IMR-90 (cell line): ENCODE measurements at places on chromosomes 11 and 22. TPM values are rescaled to one million over a fixed set of nuclear protein-coding genes. Genes with fewer than 3 reads are reported as not detected.
A peak's percentile ranks its signal among the peaks of the same experiment; 100 is the strongest.

GRCh38 chr11:134479206-134480135, 67.4 kb upstream of the B3GAT1 start:
- DNase-seq: no peak
- H3K4me3 ChIP-seq: no peak overlapping the region
- H3K27ac ChIP-seq: no peak overlapping the region
- no peaks in the 10 kb centered on the region for H3K36me3 ChIP-seq
- H3K4me1 ChIP-seq: no peaks in the 10 kb centered on the region

DNA sequence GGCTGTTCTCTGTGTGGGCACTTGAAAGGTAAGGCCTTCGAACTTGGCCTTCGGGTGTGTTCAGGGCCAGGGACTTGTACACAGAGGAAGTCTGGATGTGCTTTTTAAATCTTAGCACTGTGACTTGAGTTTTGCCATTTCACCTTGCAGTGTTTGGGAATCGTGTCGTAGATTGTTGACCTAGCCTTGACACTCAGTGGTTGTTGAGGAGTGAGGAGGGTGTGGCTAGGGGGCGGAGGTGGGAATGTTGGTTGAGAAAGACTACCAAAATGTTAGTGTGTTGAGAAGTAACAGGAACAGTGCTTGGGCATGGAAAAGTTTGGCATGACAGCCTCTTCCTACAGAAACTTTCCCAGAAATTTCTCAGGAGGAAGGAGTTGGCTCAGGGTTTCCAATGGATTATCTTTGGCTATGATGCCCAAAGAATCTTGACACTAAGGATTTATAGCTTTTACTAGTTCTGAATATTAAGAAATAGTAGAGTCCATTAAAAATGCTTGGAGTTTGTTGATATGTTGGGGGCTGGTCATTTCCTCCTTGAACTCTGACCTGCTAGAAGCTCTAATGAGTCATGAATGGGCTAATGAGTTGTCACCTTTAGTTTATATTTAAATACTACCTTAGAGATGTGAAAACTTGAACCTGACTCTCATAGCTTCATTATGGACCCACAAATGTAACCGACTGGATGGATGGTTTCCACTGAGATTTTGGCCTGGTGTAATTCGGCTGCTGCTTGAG, 40.6 kb downstream of the BARX2 start:
- H3K27ac ChIP-seq: no peak overlapping the region
- H3K27me3 ChIP-seq: no peaks in the 10 kb centered on the region
- no peak for DNase-seq
- no peaks in the 10 kb centered on the region for H3K36me3 ChIP-seq

GNG3 gene
- total RNA-seq: not detected in 2 replicates

TP53AIP1 gene
- total RNA-seq: not detected in 2 replicates

DNA sequence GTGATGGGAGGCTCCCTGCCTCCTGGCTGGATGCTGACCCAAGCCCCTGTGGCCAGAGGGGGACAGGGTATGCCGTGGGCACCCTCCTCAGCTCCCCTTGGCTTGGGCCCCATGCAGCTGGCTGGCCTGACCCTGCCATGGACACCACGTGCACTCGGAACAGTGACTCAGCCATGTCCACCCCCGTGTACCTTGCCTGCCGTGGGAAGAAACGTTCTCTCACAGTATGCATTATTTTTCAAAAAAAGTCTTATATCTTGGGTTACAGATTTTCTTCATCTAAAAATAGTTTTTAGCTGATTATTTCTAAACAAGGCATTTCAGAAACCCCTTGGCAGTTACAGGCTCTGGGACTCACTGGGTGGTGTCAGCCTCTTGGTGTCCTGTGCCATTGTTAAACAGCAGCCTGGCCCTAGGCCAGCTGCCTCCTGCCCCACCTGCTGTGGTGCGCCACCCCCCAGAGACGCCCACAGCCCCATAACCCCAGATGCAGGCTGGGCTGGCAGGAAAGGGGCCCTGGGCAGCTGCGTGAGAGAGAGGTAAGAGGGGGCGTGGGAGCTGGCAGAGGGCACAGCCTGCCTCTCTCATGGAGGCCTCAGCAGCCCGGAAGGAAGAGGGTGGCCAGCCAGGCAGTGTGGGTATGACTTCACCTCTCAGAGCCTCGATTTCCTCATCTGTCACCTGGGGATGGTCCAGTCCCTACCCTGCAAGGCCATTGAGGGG, 99.8 kb downstream of the MORC2 start:
- DNase-seq: peak; percentile 75
- H3K27me3 ChIP-seq: no peaks in the 10 kb centered on the region
- no peak overlapping the region for H3K4me3 ChIP-seq
- no peaks in the 10 kb centered on the region for H3K36me3 ChIP-seq
- peaks cover 4% of the 10 kb centered on the region; the same call in 1 of the 2 replicates for H3K4me1 ChIP-seq
- no peak overlapping the region for H3K27ac ChIP-seq

DNA sequence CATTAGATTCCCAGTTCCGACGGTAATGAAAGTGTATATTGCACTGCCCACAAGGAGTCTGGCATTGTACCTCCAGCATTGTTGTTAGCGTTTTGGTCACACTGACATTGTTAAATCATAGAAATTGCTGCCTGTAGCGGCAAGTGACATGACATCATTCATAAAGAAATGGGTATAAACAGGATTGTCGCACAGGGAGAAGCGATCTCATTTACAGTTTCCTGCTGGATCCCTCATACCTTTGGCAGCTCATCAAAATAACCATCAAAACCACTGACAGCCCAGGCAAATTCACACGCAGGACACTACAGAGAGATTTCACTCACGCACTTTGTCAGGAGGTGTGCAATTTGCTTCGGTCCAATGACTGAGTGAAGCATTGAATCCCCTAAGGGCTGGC, 3.5 kb downstream of the HTR3B start:
- no peak overlapping the region for H3K4me3 ChIP-seq
- no peak overlapping the region for H3K27ac ChIP-seq
- no peak for DNase-seq
- H3K4me1 ChIP-seq: no peaks in the 10 kb centered on the region
- no peaks in the 10 kb centered on the region for H3K36me3 ChIP-seq

DNA sequence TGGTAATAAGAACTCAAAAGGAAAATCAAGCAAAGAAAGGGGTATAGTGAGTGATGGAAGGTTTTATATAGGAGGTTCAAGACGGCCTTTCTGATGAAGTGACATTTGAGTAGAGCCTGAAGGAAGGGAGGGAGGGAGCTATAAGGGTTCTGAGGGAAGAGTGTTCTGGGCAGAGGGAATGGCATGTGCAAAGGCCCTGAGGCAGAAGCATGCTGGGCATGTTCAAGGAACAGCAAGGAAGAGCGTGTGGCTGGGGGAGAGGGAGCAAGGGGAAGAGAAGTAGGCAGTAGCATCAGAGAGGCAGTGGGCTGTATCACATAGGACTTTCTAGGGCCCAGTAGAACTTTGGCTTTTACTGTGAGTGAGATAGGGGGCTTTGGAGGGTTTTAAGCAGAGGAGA, 108.9 kb upstream of the NAV2 start:
- peaks cover 14% of the 10 kb centered on the region for H3K4me1 ChIP-seq
- no peak overlapping the region for H3K4me3 ChIP-seq
- DNase-seq: no peak
- H3K27me3 ChIP-seq: no peaks in the 10 kb centered on the region
- H3K27ac ChIP-seq: no peak overlapping the region

PRR33 gene
- not detected in 2 replicates for total RNA-seq

C1QTNF5 gene
- total RNA-seq: 1.9 and 2.0 TPM in 2 replicates

APOA4 gene
- not detected in 2 replicates for total RNA-seq

- no peaks in the 10 kb centered on the region for H3K27me3 ChIP-seq
- H3K4me1 ChIP-seq: no peaks in the 10 kb centered on the region; the same call in 1 of the 2 replicates
- H3K36me3 ChIP-seq: no peaks in the 10 kb centered on the region
- DNase-seq: no peak
Measured at GRCh38 chr11:27083241-27083640, 42.6 kb downstream of the BBOX1 start.

VSIG2 gene
- not detected in 2 replicates for total RNA-seq

DNA sequence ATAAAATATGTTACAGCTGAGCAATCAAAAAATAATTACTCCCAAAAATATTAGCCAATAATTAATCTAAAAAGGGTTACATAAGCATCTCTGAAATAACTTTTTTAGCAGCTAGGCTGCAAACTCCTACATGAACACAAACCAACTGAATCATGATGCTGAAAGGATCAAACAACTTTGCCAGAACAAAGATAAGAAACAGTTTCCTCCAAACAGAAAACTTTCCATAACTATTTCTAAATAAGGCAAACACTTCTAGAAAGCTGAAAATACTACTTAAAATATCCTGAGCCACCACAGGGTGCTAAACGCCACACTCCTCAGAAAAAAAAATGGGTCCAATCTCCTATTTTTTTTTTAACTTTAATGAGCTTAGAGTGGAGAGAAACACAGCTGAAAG, 68.6 kb upstream of the ARHGAP32 start:
- no peaks in the 10 kb centered on the region for H3K27me3 ChIP-seq
- H3K27ac ChIP-seq: no peak overlapping the region
- no peak overlapping the region for H3K4me3 ChIP-seq
- H3K4me1 ChIP-seq: peaks cover 2% of the 10 kb centered on the region; the same call in 1 of the 2 replicates
- H3K36me3 ChIP-seq: no peaks in the 10 kb centered on the region

GRCh38 chr11:120841074-120841473, 182.8 kb upstream of the TBCEL start:
- peaks cover 2% of the 10 kb centered on the region for H3K27me3 ChIP-seq
- no peak overlapping the region for H3K27ac ChIP-seq
- no peak overlapping the region for H3K4me3 ChIP-seq
- DNase-seq: no peak

GRCh38 chr11:27291954-27292636, 70.9 kb downstream of the CCDC34 start:
- no peaks in the 10 kb centered on the region for H3K36me3 ChIP-seq
- H3K27ac ChIP-seq: no peak overlapping the region
- peaks cover 6% of the 10 kb centered on the region for H3K27me3 ChIP-seq
- H3K4me3 ChIP-seq: no peak overlapping the region
- H3K4me1 ChIP-seq: peaks cover 4% of the 10 kb centered on the region; the same call in 1 of the 2 replicates
- DNase-seq: no peak

GRCh38 chr22:24408630-24409029, 18.8 kb upstream of the ADORA2A start:
- peaks cover 18% of the 10 kb centered on the region; the same call in 1 of the 2 replicates for H3K36me3 ChIP-seq
- peaks cover 23% of the 10 kb centered on the region for H3K4me1 ChIP-seq
- H3K4me3 ChIP-seq: no peak overlapping the region

GRCh38 chr22:24001314-24001713, 3.9 kb downstream of the GSTT4 start:
- H3K4me1 ChIP-seq: no peaks in the 10 kb centered on the region
- no peaks in the 10 kb centered on the region; the same call in 1 of the 2 replicates for H3K27me3 ChIP-seq
- no peak for DNase-seq
- H3K4me3 ChIP-seq: no peak overlapping the region
- H3K27ac ChIP-seq: no peak overlapping the region

DNA sequence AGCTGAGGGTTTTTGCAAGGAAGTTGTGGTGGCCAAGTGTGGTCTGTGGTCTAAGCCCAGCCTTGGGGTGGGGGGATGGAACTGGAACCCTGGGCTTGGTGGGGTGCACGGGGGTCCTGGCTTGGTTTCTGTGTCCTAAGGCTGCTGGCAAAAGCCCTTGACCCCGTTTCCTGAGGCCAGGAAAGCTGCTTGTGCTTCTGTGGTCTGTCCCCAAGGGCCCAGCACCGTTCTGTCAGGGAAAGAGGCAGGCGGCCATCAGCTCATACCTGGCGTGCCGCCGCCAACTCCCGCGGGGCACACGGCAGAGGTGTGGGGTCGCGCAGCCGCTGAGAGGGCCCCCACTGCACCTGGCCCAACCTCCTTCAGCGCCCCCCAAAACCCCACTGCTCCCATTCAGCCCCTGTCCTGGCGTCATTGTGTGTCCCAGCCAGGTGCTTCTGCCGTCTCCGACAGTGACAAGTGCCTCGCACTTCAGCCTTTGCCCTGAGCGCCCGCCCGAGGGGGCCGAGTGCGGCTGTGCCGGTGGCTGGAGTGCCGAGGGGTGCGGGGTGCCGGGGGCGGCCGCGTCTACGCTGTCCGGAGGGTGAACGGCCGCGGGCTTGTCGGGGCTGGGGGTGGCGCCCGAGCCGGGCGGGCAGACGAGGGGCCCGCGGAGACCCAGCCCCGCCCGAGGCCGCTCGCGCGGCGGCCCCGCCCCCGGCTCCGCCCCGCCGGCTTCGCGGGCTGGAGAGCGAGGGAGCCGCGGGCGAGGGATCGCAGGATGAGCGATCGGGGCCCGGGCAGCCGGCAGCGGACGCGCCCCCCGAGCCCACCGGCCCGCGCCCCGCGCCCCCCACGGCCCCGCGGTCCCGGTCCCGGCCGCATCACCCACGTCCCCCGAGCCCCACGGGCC, at the start of gene CNIH2:
Gene CNIH2 (plus strand): TSS at position 705 of the 892 bp plus-strand sequence. CDS start 282 bp downstream, outside the sequence.
- no peak within 1 kb of the TSS; the same call in 1 of the 2 replicates for H3K27ac ChIP-seq
- no peaks in the 10 kb centered on the region; the same call in 1 of the 2 replicates for H3K27me3 ChIP-seq
- H3K4me1 ChIP-seq: peaks cover 5% of the 10 kb centered on the region; the same call in 1 of the 2 replicates

DGCR6 gene
- 0.54 and 0.56 TPM in 2 replicates for total RNA-seq

- H3K27me3 ChIP-seq: no peaks in the 10 kb centered on the region
- no peak overlapping the region for H3K4me3 ChIP-seq
- no peak overlapping the region for H3K27ac ChIP-seq
- no peaks in the 10 kb centered on the region for H3K36me3 ChIP-seq
- H3K4me1 ChIP-seq: peaks cover 6% of the 10 kb centered on the region; the same call in 1 of the 2 replicates
Measured at GRCh38 chr11:123511037-123511870, 81.2 kb downstream of the GRAMD1B start.

DNA sequence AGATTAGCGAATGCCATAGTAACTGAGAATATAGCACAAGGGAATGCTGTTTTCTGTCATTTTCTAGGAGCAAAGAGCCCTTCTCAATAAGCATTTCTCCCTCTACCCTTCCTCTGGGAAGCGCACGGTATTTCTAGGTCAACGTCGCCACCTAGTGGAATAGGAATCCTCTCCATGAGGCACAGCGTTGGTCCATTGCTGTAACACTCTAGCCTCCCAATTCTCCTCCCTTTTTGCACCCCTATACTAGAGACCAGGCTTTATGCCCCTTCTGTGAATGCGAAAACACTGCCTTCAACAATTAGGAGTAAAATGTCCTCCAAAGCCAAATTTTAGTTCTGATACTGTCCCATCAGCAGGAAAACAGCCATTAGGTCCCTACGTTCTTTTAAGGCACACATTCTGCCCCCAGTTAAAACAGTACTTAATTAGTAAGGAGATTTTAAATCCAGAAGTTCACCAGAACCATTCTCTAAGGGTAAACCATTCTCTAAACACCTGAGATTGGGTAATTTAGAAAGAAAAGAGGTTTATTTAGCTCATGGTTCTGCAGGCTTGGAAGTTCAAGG, 12.8 kb upstream of the HYLS1 start:
- peak; percentile 70 for DNase-seq
- no peak overlapping the region for H3K4me3 ChIP-seq
- no peaks in the 10 kb centered on the region for H3K4me1 ChIP-seq

GRCh38 chr22:39149915-39150847, 2.3 kb downstream of the CBX7 start:
- peaks cover 16% of the 10 kb centered on the region for H3K27me3 ChIP-seq
- no peak overlapping the region for H3K4me3 ChIP-seq
- no peak overlapping the region for H3K27ac ChIP-seq

DNA sequence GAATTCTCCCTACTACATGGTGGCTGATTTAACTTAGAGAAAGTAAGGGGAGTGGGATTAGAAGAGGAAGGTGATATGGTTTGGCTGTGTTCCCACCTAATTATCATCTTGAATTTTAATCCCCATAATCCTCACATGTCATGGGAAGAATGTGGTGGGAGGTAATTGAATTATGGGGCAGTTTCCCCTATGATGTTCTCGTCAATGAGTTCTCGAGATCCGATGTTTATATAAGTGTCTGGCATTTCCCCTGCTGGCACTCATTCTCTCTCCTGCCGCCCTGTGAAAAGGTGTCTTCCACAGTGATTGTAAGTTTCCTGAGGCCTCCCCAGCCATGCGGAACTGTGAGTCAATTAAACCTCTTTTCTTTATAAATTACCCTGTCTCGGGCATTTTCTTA, 169.3 kb downstream of the CASP12 start:
- no peaks in the 10 kb centered on the region for H3K36me3 ChIP-seq
- no peak for DNase-seq
- H3K27ac ChIP-seq: no peak overlapping the region
- no peak overlapping the region for H3K4me3 ChIP-seq
- no peaks in the 10 kb centered on the region for H3K27me3 ChIP-seq
- H3K4me1 ChIP-seq: peaks cover 2% of the 10 kb centered on the region; the same call in 1 of the 2 replicates
